ENCODE measurements at places on chromosomes 7 and 10. TPM values are rescaled to one million over a fixed set of nuclear protein-coding genes. Genes with fewer than 3 reads are reported as not detected.

ITPRID1 gene
- 0.59 TPM for total RNA-seq

DNA sequence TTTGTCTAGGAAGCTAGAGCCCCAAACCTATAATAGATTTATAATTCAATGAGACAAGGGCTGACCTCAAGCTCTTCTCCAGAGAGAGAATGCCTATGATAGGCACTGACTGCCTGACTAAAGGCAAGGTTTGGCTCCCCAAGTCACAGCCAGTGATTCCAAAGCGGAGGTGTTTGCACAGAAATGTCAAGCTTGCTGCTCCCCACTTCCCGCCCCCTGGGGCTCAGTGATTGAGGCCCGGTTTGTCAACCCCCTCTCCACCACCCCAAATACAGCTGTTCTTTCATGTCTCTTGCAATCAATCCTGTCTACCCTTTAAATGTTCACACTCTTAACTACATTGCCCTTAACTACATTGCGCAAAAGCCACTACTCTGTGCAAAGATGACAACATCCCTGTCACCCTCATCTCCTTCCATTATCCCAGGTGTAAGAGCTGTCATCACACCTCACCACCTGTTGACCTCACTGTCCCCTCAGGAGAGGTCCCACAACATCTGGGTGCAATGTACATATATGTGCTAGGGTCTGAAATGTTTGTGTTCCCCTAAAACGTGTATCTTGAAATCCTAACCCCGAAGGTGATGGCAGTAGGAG lies 58.0 kb downstream of the NUDCD3 start:
- ATAC-seq: no peak

DNA sequence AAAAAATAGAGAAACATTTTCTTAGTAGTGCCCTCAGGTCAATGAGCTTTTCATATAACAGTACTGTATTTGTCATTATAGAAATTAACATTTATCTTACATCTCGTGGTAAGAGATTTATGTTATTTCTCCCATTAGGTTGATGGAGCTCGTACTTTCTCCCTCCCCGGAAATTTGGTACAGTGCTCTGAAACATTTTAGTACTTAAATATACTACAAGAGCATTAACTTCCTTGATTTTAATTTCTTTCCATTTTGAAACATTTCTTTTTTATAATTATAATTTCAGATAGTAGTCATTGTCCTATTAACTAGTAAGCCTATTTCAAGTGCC lies 205.4 kb downstream of the MBL2 start:
- no peak for ATAC-seq

DNA sequence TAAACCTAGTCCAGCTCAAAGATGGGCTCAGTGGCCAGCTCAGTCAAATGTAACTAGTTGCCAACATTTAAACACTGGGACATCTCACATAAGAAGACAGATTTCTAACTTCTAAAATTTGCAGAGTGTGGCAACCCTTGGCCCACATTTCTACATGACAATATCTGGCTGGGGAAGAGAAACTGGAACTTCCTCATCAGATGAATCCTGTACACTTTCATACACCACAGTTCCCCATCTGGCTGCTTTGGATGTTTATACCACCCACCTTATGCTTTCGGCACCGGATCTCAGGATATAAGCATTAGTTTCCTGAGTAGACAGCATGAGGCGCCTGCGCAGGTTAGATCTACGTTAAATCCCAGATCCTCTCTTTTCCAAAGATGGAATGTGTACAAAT lies 199.3 kb downstream of the PRKG1 start:
- ATAC-seq: no peak

All from motor neuron (in vitro differentiated cells).